ENCODE measurements at places on chromosomes 1 and 21.

- no peak for DNase-seq
Observed at GRCh38 chr1:27713869-27714513, 11.8 kb upstream of the FAM76A start.

GRCh38 chr1:53689736-53690326, 49.1 kb downstream of the GLIS1 start:
- no peak for DNase-seq

DNA sequence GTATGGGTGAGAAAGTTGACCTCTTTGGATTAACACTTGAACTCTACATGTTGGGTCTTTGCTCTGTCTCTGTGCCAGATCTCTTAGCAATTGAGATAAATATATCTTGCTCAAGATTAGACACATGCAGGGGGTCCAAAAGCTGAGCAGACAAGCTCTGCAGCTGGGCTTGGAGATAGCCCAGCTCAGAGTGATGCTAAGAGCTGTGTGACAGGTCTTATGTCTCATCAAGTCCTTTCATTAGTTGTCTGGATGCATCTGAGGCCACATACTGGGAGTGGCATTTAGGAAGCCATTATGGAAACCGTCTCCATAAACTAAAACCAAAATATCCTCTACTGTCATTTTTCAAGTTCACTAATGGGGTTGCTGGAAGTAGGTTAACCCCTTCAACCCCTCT, 289.4 kb upstream of the DUSP10 start:
- no peak for DNase-seq

GRCh38 chr1:65170511-65171142, 22.6 kb downstream of the AK4 start:
- DNase-seq, result no peak

DNA sequence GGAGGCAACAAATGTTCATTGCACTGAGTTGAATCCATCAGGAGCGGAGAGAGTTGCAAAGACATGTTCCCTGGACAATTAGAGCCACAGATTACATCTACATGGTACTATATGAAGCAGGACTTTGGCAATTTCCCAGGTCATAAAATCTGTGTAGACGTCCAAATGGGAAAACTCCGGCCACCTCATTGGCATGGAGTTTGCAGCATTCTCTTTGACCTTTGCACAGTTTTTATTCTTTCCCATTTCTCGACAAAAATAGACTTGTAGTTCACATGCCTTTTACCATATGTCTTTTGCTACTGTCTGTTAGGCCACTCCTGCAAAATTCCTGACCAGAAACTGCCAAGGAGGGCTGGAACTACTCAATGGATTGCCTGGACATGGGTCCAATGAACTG, 48.2 kb downstream of the UBE2T start:
- no peak for DNase-seq

GRCh38 chr1:46768445-46768844, 30.4 kb upstream of the CYP4B1 start:
- DNase-seq, result no peak

DNA sequence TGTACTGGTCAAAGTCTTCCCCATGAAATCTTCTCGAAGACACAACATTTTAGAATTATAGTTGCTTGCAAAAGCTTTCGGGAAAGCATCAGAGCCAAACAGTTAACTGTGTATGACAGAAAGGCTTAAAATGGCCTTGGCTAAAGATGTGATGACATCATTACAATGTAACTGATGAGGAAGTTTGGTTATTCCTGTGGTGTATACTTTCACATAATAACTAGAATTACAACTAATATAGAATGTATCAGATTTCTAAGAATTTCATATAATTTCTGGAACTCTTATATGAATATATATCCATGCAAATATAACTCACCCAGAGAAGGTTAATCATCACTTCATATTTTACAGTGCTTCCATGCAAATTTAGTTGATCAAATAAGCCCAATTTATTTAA, 8.4 kb downstream of the TP73 start:
- DNase-seq, result no peak

GRCh38 chr1:35558374-35559316, 1.0 kb downstream of the NCDN start:
- DNase-seq, result no peak

DNA sequence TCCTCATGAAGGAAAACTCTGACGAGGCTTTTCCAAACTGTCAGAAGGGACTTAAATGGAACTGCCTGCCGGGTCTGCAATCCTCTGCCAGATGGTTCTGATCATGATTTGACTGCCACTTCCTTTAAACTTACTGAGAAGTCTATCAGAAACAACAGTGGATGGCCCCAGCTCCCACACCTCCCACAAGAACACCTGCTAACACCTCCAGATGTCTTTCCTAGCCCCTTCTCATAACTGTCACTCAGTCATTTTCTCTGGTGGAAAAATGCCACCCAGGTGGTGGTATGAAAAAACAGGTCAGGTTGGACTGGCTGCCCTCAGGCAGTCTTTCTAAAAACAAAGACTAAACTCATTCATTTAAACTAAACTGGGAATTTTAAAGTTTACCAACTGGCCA, 66.7 kb upstream of the ABCD3 start:
- no peak for DNase-seq

GRCh38 chr1:168833801-168834224, 104.8 kb upstream of the DPT start:
- no peak for DNase-seq

DNA sequence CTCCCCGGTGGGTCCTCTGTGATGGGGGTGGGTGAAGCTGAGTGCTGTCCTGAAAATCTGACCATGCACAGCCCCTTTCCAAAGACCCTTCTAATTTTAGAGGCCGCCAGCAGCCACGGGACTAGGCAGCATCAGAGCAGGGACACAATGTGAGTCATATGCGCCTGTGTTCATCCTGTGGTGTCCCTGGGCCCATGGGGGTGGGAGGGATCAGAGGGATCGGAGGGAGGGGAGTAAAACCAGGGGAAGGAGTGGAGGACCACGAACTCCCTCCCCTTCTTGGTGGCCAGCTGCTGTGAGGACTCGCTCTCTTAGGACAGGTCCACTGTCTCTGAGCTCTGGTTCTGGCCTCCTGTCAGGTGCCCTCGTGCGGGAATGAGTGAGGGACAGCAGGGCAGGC, 61.5 kb downstream of the ADARB1 start:
- no peak for DNase-seq

- DNase-seq, result no peak
Observed at GRCh38 chr1:36956570-36956969, 77.7 kb downstream of the GRIK3 start.

DNA sequence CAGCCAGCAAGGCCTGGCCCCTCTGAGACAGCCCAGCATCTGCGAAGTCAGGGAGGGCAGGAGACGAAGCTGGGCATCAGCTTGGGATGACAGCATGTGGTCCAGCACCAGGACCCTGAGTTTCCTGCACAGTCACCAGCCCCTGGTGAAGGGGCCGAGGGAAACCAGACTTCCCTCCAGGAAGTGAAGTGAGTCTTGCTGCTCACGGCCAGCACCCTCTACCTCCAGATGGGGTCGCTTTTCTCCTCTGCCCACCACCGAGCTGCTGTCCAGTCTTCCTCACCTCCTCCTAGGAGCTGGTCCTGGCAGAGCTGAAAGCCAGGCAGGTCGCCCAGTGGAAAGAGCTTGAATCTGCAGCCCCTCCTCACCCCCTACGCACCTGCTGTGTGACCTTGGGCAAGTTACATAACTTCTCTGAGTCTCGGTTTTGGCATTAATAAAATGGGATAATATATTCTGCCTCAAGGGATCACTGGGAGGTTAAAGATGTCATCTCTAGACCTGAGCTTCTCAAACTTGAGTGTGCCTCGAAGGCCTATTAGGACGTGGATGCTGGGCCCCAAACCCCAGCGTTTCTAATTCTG, 118.5 kb upstream of the VAMP3 start:
- DNase-seq, result no peak
